ELF-1 (cell line): ENCODE measurements at places on chromosomes 4 and X.
A peak's percentile ranks its signal among the peaks of the same experiment; 100 is the strongest.

DNA sequence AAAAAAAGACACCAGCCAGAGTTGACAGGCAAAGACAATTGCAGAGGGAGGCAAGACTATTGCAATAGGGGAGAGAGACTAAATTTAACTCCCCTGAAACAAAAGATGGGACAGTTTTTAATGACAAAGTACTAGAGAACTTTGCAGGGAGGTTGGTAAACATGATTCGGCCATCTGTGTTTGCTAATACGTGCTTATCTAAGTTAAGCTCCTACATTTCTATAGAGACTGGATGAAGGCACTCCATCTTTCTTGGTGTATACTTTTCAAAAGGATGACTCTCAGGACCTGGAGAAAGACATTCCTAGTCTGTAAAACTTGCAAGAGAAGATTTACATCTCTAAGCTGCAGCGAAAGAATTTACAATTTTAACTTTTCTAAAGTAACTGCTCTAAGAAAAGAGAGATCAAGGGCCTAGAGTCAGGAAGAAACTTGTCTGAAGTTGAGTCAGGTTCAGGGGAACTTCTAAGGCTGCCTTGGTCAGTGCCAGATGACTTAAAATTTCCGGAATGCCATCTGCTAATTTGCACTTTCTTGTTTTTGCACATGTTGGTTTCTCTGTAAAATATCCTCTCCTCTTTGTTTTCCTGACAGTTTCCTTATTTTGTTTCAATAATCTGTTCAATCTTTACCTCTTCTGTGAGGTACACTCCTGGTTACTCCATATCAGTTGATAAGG lies 10.6 kb downstream of the ADAM29 start:
- DNase-seq: no peak

DNA sequence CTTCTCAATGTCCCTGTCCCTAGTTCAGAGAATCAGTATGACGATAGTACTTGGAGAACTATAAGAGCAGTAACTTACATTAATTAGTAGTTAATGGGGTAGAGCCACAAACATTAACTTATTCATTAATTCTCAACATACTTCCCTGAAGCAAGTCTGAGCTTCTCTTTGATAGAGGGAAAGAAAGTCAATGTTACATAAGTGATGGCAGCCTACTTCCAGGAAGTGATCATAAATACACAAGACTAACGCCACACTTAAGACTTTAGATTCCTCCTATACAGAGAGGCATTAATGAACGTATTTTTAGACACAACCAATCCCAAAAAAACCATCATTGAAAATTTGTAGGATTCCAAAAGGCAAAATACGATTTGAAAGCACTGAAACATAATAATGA lies 33.8 kb downstream of the TSPAN5 start:
- no peak for DNase-seq

DNA sequence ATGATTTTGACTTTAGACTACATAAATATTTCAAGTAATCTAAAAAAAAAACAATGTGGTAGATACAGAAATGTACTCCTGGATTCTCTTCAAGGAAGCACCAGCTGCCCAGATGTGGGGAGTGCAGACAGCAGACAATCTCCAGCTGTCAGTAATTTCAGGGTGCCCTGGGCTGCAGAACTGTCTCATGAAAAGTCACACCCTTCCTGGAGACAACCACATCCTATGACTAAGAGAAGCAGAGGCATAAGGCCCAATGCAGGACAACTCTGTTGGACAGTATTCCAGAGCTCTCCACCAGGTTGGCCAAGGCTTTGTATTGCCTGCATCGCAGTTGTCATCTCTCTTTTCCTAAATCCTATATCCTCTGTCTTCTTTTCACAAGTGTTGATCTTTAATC lies 34.4 kb upstream of the BLTP1 start:
- no peak for DNase-seq

GRCh38 chr4:136664988-136665387 lies 867.3 kb downstream of the PCDH18 start:
- no peak for DNase-seq

DNA sequence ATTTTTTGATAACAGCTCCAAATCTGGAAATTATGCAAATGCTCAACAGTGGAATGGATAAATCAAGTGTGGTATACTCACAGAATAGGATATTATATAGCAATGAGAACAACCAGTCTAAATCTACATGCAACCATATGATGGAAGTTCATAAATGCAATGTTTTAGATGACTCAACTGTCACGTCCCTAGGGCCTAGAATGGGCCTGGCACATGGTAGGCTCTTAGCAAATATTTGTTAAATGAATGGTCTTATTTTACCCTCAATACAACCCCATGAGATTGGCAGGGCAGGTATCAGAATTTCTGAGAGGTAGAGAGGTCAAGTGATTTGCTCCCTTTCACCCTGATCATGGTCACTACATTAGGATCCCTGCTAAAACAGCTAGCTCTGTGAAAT lies 14.6 kb upstream of the NKX3-2 start:
- DNase-seq: no peak

GRCh38 chr4:17763931-17764330 lies 17.5 kb downstream of the FAM184B start:
- DNase-seq: no peak

- peak; percentile 66 for DNase-seq
Measured at GRCh38 chr4:40516651-40517050, 113.0 kb downstream of the RBM47 start.

- no peak for DNase-seq
Measured at GRCh38 chrX:130885508-130885907, 17.5 kb downstream of the ENOX2 start.

DNA sequence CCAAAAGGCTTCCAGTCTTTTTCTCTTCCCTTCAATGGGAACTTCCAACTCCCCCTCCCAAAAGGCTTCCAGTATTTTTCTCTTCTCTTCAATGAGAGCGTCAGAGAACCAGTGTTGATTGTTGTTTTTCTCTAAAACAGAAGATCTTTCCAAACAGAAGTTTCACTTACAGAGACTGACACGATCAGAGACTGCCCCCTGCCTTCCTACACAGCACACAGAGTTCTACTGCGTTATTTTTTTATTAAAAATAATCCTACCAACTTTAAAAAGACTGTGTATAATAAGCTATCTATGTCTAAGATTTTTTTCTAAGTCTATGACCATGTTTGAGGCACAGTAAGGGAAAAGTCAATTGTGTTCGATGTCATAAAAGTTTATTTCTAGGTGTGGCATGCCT lies 3.5 kb upstream of the HTR2C start:
- no peak for DNase-seq

DNA sequence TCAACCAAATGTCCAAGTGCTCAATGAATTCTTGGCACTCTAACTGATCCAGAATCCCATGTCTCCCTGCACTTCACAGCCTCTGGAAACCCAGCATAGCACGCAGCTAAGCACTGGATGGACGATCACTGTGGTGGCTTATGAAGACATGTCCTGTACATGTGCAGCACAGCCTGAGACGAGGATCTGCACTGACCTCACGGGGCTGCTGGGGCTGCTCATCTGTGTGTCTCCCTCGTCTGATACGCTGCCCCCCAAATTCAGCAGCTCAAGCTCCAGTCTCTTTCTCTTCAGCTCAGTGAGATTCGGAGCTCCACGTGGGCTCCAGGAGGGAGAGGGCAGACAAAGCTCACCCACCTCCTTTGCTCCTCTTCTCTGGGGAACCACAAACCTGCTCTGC lies 126.9 kb downstream of the CPZ start:
- DNase-seq: no peak
